Mesendoderm (in vitro differentiated cells): ENCODE measurements at places on chromosomes 6 and 20.

- no peak for DNase-seq
Observed at GRCh38 chr20:40692240-40693011, 3.4 kb upstream of the MAFB start.

- peak; percentile 69 for DNase-seq
Observed at GRCh38 chr20:53917145-53918019, 153.0 kb downstream of the BCAS1 start.

- peak; percentile 15 for DNase-seq
Observed at GRCh38 chr6:105522626-105523322, 119.9 kb upstream of the PREP start.

DNA sequence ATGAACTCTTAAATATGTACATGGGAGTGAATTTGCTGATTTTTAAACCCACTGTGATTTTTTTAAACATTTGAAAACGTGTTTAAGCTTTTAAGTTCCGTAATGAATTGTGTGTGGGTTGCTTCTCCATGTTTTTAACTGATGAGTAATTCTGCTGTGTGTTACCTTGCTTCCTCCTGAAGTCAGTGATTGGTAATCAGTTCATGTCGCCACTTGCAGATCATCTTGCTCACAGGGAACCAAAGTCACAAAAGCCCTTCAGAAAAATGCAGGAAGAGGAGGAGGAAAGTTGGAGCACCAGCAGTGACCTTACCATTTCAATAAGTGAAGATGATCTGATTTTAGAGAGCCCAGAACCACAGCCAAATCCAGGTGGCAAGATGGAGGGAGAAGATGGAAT, 36.7 kb downstream of the KIZ start:
- DNase-seq = no peak

DNA sequence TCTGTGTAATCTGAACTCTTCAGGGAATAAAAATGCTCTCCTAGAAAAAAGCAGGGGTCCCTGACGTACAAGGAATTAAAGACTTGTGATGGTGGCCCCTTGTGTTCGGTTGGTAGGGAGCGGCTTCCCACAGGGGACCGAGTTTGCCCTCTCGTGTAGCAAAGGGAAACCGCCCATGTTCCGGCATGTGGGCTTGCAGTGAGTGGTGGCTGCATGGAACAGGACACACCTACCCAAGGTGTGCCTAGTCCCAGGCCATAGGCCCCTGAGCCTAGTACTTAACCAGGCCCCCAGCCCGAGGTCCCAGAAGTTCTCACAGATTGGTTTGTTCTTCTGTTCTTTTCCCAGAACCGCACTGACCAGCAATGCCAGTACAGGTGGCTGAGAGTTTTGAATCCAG, 15.5 kb downstream of the MYBL2 start:
- DNase-seq = no peak

GRCh38 chr6:76639941-76640340, 567.5 kb upstream of the IMPG1 start:
- DNase-seq = peak; percentile 91

DNA sequence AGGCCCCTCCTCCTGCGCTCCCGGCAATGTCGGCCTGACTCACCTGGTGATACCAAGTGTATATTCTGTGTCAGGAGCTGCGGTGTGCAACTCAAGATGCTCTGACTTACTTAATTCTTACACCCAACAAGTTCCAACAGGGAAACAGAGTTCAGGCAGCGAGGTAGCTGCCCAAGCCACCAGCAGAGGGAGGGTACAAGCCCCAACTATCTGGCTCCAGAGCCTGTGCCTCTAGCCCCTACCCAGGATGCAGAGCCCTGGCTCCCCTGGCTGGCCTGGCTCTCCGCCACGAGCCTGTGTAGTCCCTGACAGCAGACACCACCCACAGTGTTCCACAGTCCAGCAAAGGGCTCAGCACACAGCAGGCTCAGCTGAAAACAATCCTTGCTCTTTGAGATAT, 34.9 kb downstream of the C20orf203 start:
- no peak for DNase-seq

GRCh38 chr6:110814102-110815014, 911 bp downstream of the CDK19 start:
- DNase-seq = peak; percentile 59

- DNase-seq = peak; percentile 6
Observed at GRCh38 chr6:90846824-90847223, 260.0 kb upstream of the MAP3K7 start.

DNA sequence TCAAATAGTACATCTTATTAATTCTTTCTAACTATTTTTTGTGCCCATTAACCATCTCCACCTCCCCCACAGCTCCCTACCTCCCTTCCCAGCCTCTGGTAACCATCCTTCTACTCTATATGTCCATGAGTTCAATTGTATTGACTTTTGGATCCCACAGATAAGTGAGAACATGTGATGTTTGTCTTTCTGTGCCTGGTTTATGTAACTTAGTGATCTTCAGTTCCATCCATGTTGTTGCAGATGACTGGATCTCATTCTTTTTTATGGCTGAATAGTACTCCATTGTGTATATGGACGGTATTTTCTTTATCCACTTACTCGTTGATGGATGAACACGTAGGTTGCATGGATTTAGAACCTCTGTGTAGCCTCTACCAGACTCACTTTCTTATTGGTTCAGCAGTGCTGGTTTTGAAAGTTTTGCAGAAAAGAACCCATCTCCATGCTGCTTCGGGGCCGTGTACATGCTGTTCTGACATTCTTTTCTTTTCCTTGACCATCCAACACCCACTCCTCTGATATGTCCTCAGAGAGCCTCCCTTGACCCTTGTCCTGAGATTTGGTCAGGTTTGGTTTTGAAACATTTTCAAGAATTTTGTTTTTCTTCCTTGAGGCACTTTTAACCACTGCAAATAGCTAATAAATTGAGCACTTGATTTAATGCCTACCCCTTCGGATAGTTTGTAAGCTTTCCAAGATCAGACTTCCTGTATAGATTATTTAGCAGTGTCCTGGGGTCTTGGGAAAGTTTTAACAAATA, 231.2 kb upstream of the ZFP64 start:
- no peak for DNase-seq

DNA sequence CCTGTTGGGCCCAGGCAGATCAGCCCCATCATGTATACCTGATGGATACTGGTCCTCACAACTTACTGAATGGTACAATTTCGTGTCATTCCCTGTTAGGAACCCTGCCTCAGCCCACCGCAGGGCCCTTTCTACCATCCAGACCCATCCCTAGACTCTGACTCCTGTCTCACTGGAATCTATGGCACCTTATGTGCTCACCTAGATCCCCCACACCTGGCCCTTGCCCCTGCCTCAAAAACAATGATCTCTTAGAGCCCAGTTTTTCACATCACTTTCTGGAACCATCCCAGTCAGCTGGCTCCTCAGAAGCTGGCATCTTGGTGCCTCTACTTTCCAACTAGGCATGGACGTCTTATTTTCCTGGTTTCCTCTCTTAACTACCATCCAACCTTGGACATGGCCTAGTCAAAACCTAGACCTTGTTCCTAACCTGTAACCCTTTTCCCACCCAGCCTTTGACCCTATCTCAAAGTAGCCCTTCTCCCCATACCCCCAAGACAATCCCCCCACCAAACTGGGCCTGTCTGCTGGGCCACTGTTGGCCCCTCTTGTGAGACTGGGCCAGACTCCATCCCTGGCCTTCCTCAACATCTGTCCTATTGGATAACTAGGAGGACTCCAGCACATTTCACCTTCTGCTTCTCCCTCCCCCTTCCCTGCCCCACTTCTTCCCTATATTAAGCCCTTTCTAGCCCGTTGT, 981 bp downstream of the HM13 start:
- DNase-seq = no peak

DNA sequence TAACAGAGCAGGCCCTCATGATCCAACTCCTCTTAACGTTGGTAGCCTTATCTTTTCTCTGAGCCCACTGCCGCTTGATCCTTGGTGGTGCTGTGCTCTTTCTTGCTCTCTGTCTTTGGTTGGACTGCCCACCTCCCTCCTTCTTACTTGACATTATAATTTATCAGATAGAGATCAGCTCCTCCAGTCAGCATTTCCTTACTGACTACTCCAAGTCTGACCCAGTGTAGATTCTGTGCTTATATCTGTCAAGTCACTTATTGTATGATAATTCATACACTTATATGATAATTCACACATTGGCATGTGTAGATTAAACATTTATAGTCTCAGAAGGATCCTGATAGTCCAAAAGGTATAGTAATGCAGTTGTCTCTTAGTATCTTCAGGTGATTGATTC, 18.1 kb downstream of the PTPRA start:
- DNase-seq = no peak

DNA sequence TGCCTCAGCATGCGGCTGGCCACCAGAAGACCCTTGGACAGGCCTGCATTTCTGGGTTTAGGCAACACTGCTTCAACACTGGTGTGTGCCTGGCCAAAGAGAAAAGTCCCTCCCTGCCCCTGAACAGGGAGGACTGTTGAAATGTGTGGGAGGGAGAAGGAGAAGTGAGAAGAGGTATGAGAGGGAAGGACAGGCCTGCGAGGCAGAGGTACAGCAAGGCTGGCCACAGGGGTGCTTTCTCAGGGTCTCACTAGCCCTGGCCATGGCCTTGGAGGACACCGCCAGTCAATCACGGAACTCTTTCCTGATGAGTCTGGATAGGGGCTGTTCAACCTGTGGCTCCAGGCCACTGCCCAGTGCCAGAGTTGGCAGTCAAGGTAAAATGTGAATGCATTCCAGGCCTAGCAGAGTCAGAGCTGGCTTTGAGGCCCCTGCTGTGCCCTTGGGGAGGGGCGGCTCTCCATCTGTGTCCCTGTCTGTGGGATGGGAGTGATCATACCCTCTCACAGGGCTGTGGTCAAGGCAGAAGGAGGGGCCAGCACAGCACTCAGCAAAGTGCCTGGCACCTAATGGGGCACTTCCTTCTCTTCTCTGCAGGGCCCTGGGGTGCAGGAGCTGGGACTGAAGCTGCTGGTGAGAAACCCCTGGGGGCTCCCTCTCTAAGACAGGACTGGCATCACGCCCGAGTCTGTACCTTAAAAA, 43.2 kb upstream of the CDH22 start:
- DNase-seq = no peak

- no peak for DNase-seq
Observed at GRCh38 chr20:41452226-41452625, 85.6 kb upstream of the EMILIN3 start.

GRCh38 chr20:62592506-62593177, 49.7 kb upstream of the SLCO4A1 start:
- peak; percentile 8 for DNase-seq

- DNase-seq = peak; percentile 41
Observed at GRCh38 chr6:155216312-155217046, 47.3 kb upstream of the CLDN20 start.

DNA sequence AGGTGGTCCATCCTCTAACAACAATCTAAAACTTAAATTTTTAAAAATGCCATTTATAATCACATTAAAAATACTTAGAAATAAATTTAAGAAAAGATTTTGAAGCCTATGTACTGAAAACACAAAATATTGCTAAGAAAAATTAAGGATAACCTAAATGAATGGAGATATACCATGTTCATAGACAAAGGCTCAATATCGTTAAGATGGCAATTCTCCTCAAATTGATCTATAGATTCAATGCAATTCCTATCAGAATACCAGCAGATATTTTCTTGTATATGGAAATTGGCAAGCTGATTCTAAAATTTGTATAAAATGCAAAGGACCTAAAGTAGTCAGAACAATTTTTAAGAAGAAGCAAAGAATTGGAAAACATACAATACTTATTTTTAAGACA, 19.7 kb upstream of the UST start:
- DNase-seq = no peak

- DNase-seq = peak; percentile 68
Observed at GRCh38 chr6:83514866-83515466, 2.6 kb downstream of the PRSS35 start.
